ENCODE measurements at places on chromosomes 2 and 18.

- no peak for DNase-seq
Observed at GRCh38 chr2:74373221-74373676, 6.9 kb downstream of the DCTN1 start.

DNA sequence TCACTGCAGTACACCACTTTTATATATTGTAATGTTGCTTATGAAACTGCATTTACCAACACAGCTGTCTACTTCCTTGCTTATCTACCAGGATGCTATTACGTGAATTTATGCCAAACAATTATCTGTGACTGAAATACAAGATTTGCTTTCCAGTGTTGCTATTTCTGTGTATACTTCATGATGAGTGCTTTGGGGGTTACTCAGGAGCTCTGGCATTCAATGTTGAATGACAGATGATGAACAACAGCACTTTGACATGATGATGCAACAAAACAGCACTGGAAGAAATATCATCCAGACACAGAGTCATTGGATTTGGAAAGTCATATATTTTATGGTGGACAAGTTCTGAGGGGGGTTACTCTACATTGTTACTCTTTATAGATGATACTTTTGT is 125.8 kb downstream of the NETO1 start:
- DNase-seq: no peak

GRCh38 chr2:201223089-201224073 is 37.0 kb upstream of the CASP8 start:
- DNase-seq: no peak

DNA sequence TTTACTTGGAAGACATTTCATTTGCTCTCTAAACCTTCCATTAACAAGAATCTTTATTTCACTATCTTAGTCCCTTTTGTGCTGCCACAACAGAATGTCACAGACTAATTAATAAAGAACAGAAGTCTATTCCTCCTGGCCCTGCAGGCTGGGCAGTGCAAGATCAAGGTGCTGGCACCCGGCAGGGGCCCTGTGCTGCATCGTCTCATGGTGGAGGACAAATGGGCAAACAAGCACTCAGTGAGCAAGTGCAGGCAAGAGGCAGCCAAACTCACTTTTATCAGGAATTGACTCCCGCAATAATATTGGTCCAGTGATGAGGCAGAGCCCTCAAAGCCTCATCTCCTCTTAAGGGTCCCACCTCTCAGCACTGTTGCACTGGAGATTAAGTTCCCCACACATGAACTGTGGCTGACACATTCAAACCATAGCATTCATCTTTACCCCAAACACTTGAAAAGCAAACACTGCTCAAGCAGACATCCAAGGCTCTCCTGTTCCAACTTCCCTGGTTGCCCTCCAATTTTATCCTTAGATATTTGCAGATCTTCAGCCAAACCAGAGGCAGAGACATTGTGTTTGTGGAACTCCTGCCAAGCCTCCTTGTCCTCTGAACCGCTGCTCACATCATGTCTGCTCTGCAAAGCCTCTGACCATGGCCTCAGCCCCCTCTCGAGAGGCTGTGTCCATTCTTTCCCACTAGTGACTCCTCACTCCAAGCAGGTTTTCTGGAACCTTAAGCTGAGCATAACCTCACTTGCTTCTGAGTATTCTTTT is 404.4 kb upstream of the SOX11 start:
- no peak for DNase-seq

GRCh38 chr18:32777049-32777448 is 4.2 kb upstream of the KLHL14 start:
- DNase-seq: no peak

- no peak for DNase-seq
Observed at GRCh38 chr2:166170356-166170755, 42.5 kb upstream of the SCN1A start.

GRCh38 chr2:119531292-119531691 is 7.0 kb upstream of the SCTR start:
- DNase-seq: no peak
